ENCODE measurements at places on chromosomes 13 and 19.

DNA sequence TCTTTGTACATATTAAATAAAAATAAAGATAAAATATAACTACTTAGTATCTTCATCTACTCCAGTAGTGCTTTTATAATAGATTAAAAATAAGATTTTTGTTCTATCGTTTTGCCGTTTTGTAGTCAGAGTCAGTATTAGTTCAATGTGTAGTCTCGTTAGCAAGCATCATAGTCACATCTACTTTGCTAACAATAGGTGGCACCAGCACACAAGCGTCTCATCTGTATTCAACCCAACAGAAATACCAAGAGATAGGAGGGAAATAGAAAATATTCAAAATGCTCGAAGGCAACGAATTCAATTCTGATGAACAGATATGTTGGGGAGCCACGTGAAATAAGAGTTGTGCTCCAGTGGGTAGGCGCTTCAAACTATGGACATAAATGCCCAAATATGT lies 21.4 kb upstream of the MICU2 start:
- peak; percentile 97 for ATAC-seq

DNA sequence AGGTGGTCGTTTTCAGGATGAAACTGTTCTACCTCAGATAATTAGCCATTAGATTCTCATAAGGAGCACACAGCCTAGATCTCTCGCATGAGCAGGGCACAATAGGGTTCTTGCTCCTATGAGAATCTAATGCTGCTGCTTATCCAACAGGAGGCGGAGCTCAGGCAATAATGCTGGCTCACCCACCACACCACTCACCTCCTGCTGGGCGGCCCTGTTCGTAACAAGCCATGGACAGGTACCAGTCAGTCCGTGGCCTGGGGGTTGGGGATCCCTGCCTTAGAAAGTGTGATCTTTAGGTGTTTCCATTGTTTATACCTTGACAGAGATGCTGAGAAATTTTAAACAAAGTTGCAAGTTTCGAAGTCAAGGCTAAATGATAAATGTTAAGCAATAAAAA lies 344.6 kb upstream of the HTR2A start:
- ATAC-seq: no peak

GRCh38 chr13:100825557-100825956 lies 151.0 kb upstream of the TMTC4 start:
- ATAC-seq: peak; percentile 42

- ATAC-seq: peak; percentile 9
Measured at GRCh38 chr13:109699628-109700071, 86.7 kb downstream of the IRS2 start.

- peak; percentile 75 for ATAC-seq
Measured at GRCh38 chr13:79679334-79679733, 198.4 kb downstream of the NDFIP2 start.

- no peak for ATAC-seq
Measured at GRCh38 chr13:110856942-110857835, 57.7 kb downstream of the ANKRD10 start.

DNA sequence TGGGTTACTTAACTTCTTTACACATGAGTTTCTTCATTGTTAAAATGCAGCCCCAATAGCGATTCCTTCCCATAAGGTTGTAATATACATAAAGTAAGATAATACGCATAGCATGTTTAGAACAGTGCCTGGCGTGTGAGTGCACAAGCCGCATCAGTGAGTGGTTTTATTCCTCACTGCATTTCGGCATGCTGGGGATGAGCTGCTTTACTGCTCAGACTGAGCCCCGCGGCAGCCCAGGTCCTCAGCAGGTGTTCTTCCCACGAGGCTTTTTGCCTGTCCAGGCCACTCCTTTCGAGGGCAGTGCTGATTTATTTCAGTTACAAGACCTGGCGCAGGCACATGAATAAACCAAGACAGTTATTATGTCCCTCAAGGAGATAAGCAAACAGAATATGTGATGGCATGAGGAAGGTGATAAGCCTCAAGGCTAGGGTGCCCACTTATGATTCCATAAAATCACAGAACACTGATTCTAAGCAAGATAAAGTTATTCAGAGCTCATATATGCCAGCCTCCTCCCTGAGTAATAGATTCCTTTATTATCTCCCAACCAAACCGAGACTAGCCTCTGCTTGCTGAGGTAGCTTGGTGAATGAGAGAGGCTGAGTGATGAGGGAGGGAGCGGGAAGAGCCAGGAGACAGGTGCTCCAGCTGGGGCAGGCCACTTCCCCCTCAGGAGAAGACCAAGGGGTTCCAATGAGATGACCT lies 505.5 kb downstream of the DIAPH3 start:
- no peak for ATAC-seq

- peak; percentile 88 for ATAC-seq
Measured at GRCh38 chr19:57888560-57889231, at the start of gene ZNF814. Gene ZNF814, minus strand, starts transcription at chr19:57889037. Its CDS starts 235 bp downstream, at chr19:57888802.

DNA sequence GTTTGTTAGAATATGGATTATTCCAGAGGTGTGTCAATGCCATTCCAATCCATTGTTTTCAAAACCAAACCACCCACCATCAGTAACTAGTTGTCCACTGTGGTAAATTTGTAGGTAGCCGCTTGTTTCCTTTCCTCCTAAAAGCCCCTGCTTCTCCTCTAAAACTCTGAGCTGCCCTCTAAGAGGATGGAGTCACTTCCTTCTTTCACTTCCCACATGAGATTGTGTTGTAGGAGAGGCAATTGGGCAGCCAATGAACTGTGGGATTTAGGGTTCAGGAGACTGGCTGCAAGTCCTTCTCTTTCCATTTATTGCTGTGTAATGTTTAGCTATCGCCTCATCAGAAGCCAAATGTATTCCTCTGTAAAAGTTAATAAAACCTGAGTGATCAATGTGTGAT lies 49.9 kb upstream of the RFXAP start:
- no peak for ATAC-seq

All from SK-N-SH treated with all-trans-retinoic acid at 6 μM for 48 hours (cell line).